ENCODE measurements at places on chromosomes 6 and 20.

DNA sequence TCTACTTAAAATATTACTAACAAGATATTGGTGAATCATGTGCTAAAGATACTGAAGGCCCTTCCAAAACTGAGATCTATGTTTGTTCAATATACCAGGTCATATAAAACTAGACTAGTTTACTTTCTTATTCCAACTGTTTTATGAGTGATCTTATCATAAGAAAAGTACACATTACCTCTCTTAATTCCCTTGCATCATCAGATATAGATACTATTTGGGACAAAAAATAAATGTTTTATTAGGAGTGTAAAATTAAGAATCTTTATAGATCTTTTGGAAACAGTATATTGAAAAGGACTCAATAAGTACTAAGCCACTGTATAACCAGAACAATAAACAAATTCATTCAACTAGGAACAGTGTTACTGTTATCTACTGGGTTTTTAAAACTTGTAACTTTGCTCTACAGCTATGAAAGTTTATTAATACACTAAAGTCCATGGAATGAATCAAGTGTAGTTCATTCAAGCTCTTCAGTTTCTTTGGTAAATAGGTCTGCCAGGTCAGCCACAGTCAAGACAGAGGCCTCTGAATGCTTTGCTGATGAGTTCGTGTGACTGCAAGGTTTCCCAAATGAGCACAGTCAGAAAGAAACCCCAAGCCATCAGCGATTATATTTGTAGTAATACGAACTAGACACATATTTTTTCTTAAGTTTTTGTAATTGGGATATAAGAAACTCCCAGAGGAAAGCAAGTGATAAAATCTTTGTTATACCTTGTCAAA is 71.8 kb upstream of the FBXO30 start:
- DNase-seq: no peak

DNA sequence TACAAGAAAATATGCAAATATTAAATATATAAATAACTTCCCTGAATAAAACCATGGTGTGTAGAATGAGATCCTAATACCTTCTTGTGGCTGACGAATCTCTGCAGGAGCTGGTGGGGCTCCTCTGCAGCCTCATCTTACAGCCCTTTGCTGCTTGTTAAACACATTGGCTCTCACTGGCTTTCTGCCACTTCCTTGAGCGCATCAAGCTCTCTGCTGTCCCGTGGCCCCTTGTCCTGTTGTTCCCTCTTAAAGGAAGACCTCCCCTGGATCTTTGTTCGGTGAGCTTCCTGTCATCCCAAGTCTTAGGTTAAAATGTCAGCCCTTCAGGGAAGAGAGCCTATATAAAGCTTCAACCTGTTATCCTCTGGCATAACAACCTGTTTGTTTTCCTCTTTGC is 519.6 kb downstream of the DOK5 start:
- no peak for DNase-seq

DNA sequence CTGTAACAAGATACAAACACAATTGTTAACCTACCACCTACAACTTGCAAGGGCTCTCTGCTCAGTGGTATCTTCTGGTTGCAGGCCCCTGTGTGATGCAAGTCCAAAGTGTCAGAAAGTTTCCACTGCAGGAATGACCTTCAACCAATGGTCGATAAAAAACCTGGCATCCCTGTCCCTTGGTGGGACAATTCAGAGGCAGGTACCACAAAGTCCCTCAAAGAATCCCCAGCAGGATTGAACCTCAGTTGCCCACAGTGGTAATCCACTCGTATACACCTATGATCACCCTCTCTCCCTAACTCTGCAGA is 15.9 kb downstream of the GLO1 start:
- no peak for DNase-seq

DNA sequence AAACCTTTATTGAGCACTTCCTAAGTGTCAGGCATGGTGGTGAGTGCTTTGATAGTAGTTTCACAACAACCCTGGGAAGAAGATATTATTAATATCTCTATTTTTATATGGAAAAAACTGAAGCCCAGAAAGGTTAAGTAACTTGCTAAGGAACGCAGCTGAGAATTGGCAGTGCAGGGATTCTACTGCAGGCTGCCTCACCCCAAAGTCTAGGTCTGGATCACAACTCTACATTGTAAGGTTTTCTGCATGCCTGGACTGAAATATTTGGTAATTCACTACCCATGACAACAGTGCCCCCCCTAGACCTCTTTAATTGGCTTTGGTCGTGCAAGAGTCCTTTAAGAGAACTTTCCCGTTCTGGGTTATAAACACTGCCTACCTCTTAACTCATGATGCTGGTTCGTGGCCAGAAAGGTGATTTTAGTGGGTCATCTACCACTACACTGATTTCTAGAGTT is 67.1 kb upstream of the KCNQ5 start:
- DNase-seq: no peak

- DNase-seq: no peak
Measured at GRCh38 chr20:57605045-57605444, 15.2 kb downstream of the ZBP1 start.

GRCh38 chr6:50902260-50902659 is 83.6 kb downstream of the TFAP2B start:
- no peak for DNase-seq

GRCh38 chr6:169342710-169343109 is 89.1 kb upstream of the THBS2 start:
- DNase-seq: no peak

GRCh38 chr6:147509891-147510290 is 1.4 kb downstream of the SAMD5 start:
- peak; percentile 49 for DNase-seq

GRCh38 chr6:150770637-150771036 is 94.9 kb upstream of the MTHFD1L start:
- no peak for DNase-seq

DNA sequence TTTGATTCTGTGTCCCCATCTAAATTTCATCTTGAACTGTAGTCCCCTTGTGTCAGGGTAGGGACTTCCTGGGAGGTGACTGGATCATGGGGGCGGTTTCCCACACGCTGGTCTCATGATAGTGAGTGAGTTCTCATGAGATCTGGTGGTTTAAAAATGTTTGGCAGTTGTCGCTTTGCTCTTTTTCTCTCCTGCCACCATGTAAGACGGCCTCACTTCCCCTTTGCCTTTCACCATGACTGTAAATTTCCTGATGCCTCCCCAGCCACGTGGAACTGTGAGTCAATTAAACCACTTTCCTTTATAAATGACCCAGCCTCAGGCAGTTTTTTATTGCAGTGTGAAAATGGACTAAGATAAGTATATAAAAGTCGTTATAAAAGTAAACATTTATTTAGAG is 80.5 kb upstream of the SGK1 start:
- DNase-seq: no peak

- peak; percentile 67 for DNase-seq
Measured at GRCh38 chr6:36676141-36677058, 2.1 kb upstream of the CDKN1A start.

GRCh38 chr20:59305908-59306655 is 5.7 kb downstream of the EDN3 start:
- no peak for DNase-seq

- DNase-seq: no peak
Measured at GRCh38 chr20:49705358-49705757, 8.3 kb downstream of the B4GALT5 start.

DNA sequence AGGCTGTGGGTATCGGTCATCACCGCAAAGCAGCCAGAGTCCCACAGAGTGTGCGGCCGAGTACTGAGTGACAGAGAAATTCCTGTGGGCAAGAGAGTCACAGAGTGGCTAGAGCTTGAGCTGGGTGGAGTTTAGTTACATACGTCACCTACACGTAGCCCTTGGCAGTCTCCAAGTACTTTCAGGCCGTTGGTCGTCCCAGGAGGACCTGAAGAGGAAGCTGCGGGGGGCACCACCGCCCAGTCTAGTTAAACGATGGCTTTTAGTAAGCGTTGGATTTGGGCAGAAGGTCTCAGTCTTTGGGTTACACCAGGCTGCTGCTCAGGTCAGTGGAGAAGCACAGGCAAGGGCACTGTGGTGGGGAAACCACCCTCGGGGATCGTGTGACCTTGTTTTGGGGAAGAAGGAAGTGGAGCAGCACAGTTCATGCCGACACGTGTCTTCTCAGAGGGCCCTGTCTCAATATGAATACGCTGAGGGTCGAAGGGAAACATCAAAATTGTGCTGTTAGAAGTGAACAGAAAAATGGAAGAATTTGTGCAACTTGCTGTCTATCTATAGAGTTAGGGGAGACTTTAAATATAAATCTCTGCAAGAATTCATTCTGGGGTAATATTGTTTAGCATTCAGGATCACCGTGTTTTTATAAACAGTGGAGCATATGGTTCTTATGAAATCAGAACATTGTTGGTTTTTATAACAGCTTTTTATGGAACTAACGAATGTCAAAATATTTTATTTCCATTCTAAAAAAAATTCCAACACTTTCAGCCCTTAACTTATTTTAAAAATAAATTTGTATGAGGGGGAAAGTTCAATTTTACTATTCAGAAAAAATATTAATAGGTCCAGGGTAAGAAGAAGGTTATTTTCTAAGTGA is 28.6 kb downstream of the KIF25 start:
- DNase-seq: no peak

GRCh38 chr6:27890445-27891319 is 21.5 kb downstream of the OR2B2 start:
- peak; percentile 91 for DNase-seq

DNA sequence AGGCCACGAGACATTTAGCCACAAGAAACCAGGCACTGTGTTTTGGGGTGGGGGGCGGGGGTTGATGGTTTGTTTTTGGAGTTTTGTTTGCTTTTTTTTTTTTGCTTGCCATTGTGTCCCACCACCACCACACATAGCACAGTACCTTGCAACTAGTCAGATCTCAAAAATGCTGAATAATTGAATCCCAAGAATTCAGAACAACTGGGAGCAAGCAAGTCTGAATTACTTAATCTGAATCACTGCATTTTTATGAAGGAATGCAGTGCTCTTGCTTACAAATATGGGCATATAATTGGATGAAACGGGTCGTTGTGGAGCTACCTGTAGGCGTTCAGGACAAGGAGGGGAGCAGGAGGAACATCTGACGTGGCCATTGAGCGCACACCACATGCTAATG is 151.5 kb upstream of the CDYL start:
- DNase-seq: no peak

DNA sequence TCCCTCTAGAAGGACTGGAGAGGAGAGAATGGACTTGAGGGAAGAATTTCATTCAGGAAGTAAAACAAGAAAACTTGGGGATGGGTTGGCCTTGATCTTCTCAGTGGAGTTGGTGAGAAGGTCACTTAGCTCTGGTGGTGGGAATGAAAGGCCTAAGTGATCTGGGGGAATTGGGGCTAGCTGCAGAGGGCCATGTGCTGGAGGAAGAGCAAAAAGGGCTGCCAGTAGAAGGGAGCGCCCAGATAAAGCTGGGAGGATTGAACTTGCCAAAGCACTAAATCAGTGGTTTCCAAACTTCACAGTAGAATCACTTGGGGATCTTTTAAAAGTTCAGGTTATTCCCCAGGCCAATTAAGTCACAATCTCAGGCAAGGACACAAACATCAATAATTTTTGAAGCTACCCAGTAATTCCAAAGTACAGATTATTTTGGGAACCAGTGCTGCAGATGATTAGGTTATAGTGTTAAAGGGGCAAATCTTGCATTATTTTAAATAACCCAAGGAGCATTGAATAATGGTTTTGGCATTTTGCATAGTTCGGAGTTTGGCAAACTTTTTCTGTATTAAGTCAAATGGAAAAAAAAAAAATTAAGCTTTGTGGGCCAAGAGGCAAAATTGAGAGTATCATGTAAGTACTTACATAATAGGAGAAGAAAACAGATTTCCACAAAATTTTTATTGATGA is 36.5 kb upstream of the RFPL4B start:
- no peak for DNase-seq

DNA sequence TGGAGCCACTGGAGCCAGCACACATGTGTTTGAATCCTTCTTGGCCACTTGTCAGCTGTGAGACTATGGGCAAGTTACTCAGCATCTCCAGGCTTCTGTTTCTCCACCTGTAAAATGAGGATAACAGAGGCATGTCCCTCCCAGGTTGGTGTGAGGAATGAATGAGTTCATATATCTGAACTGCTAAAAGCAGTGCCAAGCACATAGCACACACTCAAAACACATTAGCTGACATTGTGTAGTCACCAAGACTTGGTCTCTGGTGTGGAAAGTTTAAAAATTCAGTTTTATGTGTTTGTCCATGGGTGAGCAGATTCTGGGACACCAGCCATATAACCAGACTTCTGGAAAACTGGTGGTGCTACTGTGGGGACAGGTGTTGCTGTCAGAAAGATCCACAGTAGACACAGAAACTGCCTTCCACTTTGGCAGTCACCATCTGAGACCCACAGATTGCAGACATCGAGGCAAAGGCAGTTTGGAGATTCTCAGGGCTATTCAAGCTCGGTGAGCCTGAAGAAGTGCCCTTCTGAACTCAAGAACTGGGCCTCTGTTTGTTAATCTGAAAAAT is 115.8 kb downstream of the MRPL14 start:
- DNase-seq: no peak

DNA sequence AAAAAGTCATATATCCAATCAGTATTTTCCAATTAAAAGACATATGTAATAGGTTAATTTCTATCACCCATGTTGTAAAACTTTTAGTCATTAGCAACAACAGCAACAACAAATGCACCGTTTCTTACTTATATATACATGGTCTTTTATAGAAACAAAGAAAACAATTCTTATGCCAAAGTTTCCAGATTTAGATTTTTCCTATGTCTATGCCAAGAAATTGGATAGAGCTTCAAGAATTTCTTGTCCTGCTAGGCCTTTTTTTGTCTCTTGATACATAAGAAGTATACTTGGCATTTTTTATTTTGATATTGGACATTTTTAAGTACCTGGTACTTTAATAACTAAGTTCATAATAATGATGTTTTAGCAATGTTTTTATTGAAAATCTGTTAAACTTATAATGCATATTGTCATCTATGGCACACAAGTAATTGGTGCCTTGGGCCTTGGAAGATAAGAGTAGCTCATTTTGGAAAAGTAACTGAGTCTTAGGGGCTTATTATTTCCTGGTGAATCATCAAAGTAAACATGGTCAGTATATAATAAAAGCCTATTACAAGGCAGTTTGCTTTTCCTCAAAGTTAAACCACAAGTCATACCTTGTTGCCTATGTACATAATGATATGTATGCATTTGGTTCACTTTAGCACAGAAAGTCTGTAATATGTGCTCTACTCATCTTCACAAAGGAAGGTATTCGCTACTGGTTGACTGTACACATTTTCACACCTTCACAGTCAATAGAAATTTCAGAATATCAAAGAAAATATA is 10.1 kb upstream of the FRK start:
- peak; percentile 72 for DNase-seq

- peak; percentile 33 for DNase-seq
Measured at GRCh38 chr6:167932468-167933276, 64.8 kb upstream of the KIF25 start.
